Kidney tubule cell (primary cell): ENCODE measurements at places on chromosomes 2 and 18.
A peak's percentile ranks its signal among the peaks of the same experiment; 100 is the strongest.

- no peak for DNase-seq
Observed at GRCh38 chr2:134693359-134694330, 25.2 kb downstream of the TMEM163 start.

DNA sequence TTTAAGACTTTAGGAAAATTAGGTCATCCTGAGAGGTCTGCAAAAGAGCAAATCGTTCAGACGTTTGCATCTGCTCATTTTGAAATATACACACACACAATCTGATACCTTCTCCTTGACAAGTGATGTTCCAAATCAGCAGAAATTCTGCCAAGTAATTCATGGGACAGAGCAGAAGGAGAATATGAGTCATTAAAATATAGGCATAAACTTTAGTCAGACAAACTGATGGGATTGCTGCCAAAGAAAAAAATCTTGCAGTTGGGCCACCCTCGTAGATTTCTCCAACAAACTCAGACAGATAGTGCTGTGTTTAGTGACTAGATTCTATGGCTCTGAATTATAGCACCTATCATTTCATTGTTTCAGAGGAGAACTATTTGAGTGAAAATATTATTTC, 336.3 kb downstream of the NYAP2 start:
- peak; percentile 1 for DNase-seq

DNA sequence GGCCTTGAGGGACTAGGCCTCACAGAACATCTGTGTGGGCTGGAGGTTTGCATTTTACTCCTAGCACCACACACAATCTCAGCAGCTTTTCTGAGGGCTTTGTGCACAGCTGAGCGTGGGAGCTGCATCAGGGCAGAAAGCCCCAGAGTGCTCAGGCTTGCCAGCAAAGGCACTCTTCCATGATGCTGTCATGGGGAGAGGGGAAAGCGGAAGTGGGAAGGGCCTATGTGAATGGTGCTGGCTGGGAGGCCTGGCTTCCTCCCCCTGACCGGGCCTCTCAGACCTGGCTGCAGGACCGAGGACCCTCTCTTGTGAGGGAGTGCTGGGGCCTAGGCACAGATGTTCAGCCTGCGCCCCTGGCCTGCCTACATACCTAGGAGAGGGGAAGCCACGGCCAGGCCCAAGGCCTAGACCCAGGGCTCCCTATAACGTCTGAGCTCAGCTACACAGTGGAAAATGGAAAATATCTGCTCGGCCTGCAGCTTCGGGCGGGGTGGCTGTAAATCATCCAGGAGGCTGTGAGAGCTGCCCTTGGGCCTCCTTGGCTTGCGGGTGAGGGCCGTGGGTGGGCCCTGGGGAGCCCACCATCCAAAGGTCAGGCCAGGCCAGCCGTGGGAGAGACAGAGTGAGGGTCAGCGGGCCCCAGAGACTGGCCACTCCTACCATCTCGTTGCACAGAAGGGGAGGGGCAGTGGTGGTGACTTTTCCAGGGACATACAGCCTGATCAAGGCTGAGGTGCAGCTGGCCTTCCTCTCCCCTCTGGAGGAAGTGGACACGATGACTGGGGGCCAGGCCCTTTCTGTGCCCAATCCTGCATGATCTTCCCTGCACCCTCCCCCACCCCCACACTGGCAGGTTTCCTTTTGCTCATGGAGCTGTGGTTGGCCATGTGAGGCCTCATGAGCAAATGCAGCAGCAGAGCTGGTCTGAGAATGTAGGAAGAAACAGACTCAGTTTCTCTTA, 22.8 kb downstream of the GLI2 start:
- DNase-seq = no peak

DNA sequence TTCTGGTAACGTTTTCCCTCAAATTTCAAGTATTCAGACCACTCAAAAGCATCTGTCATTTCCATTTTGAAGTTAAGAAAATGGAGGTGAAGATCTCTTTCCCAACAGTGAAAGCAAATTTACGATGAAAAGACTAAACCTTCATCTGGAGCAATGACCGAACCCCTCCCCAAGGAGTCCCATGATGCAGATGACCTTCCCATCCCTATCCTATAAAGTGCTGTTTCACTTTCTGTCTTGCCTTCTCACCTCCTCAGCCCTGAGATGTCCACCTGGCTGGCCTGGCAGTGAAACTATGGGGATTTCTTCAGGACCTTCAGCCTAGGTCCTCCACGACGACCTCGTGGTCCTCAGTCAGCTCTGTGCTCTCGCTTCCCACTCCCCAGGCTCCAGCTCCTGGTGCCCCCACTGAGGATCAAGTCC, 925 bp upstream of the NPC1 start:
- DNase-seq = no peak

GRCh38 chr2:10410823-10411437, 37.2 kb downstream of the ODC1 start:
- no peak for DNase-seq

DNA sequence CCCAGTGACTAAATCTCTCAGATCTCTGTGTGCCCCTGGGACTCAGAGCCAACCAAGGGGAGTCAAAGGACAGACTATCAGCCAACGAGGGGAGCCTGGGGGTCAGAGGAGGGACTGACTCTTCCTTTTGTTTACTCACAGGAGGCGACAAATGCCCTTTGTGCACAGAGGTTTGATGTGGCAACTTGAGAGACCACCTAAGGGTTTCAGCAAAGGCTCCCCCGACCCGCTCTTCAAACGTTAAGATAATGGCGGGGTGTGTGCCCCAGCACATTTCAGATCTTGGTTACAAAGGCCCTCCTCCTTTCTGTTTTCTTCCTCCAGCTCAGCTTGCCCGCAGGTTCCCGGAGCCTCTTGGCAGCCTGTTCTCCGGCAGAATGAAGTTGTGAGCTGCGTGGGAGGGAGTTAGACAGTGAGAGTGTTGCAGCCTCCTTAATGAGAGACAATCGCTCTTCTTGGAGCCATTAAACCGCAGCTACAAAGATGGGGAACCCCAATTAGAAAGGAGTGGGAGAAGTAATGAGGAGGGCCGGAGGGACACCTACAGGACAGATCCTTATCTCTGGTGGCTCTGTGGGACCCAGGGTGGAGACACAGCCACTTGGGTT, 76.2 kb downstream of the KIAA2012 start:
- DNase-seq = no peak

DNA sequence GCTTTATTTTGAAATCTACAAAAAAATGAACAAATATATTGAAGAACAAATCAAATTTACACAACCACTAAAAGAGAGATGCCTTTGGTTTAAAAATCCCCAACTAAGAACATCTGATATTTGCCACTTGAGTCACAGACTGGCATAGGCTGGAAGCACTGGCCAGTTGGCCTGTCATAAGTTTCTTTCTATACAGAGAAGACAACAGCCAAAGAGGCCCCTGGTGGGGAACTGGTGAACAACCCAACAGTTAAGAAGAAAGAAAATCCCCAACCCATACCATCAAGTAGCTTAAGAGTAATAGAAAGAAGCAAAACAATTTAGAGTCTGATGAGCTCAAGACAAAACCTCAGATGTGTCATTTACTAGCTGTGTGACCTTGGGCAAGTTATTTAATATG, 45.5 kb downstream of the OSR1 start:
- DNase-seq = peak; percentile 10

DNA sequence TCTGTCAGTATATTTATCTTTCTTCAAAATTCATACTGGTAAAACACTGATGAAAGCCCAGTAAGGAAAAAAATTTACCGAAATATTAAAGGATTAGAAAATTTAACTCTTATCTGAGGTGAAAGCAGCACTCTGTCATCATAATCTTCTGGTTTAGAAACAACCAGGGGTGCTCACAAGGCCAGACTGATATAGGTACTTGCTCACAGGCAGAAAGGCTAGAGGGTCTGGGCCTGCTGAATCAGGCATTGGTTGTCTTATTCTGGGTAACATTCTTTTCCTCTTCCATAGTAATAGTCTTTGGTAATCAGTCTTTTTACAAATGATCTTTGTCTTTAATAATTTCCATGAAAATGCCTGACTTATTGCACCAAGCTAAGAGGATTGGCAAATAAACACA, 221.4 kb upstream of the TFPI start:
- DNase-seq = no peak

- DNase-seq = peak; percentile 36
Observed at GRCh38 chr2:3959372-3959771, 256.0 kb downstream of the DCDC2C start.

- DNase-seq = no peak
Observed at GRCh38 chr18:55585065-55585919, 2.7 kb downstream of the TCF4 start.

GRCh38 chr2:69405306-69405705, 18.3 kb upstream of the GFPT1 start:
- no peak for DNase-seq

DNA sequence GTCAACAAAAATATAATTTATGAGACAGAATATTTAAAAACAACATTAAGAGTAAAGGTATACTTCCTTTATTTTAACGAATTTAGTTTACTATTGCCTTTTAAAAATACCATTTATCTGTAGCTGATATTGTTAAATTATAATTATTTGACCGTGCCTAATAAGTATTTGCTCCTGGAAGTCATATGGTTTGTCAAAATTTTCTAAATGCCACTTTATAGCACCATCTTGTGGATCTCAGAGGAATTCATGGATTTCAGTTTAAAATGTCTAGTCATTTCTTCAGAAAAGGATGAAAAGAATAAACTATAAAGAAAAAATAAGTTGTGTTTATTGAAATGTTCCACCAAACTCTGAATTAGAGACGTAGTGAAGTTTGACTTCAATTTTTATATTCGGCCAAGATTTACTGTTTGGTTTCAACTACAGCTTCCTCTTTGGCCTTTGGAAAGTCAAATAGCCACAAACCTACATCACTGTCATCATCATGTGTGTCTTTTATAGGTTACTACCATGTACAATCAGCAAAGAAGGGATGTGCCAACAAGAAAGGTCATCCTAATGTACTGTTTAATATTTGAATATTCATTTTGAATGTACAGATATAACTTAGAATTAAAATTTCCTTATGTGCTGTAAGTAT, 10.3 kb upstream of the FTCDNL1 start:
- peak; percentile 31 for DNase-seq

GRCh38 chr2:16638946-16639345, 26.7 kb downstream of the CYRIA start:
- DNase-seq = no peak

- no peak for DNase-seq
Observed at GRCh38 chr2:216279459-216279858, 92.8 kb downstream of the MARCHF4 start.

GRCh38 chr18:53165770-53166169, 825.8 kb downstream of the DCC start:
- no peak for DNase-seq

DNA sequence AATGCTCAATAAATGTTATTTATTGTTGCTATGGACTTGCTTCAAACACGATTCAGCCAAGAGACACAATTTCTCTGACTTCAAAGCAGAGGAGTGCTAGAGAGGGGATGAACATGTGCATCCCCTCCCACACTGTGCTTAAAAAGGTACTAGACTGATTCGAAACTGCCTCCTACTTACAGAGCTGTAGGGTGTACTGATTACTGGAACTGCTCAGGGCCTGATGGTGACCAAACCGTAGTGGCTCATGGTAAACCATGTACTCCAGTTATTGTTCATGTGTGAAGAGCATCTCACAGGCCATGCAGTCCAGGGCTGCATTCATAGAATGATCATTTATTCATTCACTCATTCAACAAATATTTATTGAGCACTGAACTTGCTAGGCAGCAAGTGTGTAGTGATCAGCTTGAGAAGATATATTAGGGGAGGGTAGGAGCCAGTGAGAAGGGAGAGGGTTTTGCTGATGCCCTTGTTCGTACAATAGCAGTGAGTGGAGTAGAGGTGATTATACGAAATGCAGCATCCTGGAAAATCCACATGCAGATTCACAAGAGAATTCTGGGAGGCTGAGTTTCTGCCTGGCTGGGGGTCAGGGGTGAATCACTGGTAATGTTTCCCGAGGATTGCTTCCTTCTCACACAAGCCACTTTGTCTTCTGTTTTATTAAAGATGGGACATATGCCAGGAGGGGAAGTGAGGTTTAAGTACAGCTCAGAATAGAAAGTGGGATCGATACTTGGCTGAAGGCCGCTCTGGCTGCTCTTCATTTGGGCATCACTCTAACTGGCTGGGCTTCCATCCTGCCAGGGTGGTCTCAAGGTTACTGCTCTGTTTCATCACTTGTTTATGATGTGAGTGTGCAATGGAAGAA, 245.4 kb downstream of the RAD51AP2 start:
- DNase-seq = peak; percentile 29

DNA sequence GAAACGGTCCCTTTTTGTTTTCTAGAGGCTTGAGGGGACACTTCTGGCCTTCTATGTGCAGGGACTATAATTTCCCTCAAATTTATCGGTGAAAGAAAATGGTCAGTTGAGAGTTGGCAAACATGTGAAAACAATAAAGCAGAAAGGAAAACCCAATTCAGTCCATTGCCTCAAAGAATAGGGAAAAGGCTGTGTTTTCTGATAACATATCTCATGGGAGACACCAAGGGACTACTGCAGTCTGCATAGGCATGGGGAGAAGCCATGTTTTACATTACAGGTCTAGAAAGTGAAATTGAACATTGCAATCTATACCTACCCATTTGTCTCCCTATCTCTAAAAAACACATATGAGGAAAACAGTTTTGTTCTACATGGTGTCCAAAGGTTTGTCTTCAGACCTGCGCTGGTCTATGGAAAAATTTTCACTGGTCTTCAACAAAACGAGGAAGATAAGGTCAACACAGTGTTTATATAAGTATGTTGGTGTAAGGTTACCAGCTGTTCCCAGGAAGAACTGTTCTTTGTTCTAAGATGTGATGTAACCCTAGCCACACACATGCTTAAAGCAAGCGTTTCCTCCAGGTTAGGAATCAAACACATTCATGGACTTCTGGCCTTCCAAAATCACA, 179.7 kb downstream of the MREG start:
- no peak for DNase-seq

DNA sequence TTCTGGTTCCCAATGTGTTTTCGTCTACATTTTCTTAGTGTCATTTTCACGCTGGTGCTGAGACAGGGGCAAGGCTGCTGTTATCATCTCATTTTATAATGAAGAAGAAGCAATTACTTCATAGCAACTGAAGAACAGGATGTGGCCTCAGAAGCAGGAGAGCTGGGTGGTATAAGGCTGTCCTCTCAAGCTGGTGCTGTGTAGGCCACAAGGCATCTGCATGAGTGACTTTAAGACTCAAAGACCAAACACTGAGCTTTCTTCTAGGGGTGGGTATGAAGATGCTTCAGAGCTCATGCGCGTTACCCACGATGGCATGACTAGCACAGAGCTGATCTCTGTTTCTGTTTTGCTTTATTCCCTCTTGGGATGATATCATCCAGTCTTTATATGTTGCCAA, 7.3 kb downstream of the IL36G start:
- DNase-seq = no peak

DNA sequence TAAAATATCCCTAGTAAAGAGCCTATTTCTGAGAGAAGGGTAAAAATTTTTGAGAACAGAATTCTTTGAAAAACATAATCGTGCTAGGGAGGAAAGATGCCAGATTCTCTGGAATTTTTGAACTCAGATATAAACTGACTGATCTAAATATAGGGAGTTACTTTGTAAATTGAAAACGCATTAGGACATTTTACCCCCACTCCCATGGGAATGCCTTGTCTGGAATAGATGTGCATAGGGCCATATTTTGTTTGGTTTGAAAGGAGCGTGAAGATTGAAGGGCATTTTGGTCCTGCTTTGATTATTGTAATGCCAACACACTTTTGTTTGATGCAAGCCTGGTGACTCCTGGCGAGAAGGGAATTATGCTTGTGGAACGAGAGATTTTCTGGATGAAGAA, 158.7 kb upstream of the DPP10 start:
- no peak for DNase-seq

GRCh38 chr2:112765251-112765650, 842 bp upstream of the CKAP2L start:
- DNase-seq = peak; percentile 38
